Stimulated activated CD4-positive, alpha-beta T cell treated with anti-CD3 and anti-CD28 coated beads, Interleukin-15, amount 100 ng/mL, for 1 hour (primary cell): ENCODE measurements at places on chromosomes 3 and 15.

DNA sequence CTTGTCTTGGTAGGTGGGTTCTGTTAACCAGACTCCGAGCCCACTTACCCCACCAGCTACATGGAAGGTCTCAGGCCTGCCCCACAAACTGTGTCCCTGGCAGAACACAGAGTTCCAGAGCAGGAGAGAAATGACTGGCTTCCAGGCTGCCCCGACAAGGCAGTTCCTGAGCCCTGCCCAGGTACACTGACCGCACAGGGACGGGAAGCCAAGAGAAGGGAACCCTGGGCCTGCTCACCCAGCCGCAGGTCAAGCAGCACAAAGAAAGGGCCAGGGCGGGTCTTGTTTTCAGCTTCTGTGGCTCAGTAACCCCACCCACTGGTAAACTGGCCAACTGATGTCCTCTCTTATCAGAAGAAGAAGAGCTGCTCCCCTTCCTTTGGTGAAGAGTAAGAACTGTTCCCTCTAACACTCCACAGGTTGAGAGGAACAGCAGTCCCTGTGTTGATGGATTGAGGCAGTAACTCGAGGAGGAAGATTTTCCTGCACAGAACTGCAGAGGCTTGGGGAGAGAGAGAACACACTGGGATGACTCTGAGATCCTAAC lies 68.4 kb downstream of the CRTC3 start:
- DNase-seq: no peak

DNA sequence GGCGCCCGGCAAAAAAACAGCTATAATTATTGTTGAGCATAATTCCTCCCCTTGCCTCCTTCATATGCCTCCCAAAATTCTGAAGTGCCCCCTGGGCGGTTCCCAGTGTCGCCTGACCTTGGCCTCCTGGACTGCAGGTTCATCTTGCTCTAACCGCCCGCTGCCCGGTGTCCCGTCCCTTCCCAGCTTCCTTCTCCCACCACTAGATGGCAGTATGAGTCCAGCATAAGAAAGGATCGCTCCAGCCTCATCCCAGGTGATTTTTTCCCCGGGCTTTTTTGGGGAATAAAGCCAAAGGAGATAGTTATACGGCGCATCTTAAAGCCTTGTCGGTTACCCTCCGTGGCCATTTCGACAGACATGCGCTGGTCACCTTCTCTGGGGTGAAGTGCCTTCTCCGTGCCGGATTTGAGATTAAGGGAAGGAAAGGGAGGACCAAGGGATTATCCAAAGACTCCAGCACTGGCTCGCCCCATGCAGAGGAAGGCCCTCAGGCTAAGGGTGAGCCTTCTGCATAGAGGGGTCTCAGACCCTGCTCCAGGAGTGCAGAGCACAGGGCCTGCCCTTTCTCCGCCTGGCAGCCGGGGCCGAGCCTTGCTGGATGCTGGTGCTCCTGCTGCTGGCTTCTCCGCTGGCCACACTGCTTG lies 45.8 kb upstream of the TRA2B start:
- DNase-seq: peak; percentile 16

GRCh38 chr15:87682527-87682926 lies 574.0 kb downstream of the NTRK3 start:
- DNase-seq: no peak

DNA sequence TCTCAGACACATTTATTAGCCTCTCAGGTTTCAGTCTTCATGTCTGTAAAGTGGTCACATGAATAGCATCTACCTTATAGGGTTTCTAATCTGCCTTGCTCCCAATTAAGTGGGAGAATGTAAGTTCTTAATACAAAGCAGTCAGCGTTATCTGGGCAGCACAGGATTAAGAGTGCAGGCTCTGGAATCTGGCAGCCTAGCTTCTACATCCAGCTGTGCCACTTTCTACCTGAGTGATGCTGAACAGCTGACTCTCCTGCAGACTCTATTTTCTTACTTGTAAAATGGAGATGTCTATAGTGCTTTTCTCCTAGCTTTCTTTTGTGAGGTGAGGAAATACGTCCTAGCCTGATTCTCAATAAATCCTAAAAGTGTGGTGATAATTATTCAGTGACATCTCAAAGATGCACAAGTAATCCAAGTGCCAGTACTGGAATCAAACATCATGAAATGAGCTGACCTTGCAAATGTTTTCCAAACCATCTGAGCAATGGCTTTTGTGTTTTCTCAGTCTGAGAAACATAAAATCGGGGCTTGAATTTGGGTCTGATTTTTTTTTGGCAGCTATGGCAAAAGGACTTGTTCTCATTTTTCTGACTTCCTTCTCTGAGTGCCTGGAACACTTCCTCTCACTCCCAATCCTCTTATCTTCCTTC lies 232.2 kb upstream of the FEZF2 start:
- no peak for DNase-seq

GRCh38 chr15:91572110-91572509 lies 281.4 kb upstream of the SLCO3A1 start:
- no peak for DNase-seq

DNA sequence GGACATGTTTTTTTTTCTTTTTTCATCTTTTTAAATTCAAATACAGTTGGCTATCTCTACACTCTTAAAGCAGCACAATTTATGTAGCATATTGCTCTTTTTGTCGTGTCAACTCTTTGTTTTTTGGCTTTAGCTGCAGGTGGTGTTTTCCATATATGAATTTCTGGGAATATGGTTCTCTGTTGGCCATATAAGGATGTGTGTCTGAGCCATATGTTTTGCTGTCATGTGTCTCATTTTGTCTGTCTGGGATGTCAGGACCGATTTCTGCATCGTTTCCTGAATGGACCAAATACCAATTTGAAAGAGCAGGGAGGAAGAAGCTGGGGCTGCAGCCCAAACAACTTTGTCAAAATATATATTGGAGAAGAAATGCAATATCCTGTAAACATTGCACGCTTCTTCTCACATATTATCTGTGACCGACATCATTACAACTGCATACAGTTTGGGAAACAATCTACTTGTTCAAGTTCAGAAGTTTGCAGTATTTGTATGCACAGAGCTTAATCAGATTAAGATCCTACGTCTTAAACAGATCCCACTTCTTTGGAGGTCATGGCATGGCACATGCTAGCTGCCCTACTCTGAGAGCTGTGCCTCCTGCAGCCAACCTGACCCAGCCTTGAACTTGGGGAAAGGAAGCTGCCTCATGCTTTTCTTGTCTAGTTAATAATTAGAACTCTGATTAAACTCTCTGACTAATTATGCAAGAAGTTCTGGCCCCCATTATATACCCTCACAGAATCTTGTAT lies 4.0 kb upstream of the SATB1 start:
- DNase-seq: no peak

DNA sequence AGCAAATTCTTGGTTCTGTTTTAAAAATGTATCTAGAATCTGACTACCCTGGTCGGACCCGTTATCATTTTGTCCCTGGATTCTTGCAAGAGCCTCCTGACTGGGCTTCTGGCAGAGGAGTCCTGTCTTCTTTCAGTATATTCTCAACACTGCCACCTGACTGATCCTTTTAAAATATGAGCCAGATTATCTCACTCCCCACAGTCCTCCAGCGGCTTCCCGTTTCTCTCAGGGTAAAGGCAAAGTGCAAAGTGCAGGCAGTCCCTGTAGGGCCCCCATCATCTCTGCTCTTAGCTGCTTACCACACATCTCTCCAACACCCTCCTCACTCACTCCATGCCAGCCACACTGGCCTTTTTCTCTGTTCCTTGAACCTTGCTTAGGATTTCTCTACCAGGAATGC lies 28.4 kb downstream of the CRTC3 start:
- DNase-seq: no peak

GRCh38 chr3:174168538-174169254 lies 690.4 kb upstream of the NAALADL2 start:
- no peak for DNase-seq

GRCh38 chr15:26372706-26373105 lies 400.2 kb downstream of the GABRB3 start:
- DNase-seq: no peak

GRCh38 chr15:52622791-52623190 lies 54.0 kb upstream of the ARPP19 start:
- no peak for DNase-seq

- no peak for DNase-seq
Observed at GRCh38 chr15:66132251-66132816, 121.2 kb downstream of the MEGF11 start.

DNA sequence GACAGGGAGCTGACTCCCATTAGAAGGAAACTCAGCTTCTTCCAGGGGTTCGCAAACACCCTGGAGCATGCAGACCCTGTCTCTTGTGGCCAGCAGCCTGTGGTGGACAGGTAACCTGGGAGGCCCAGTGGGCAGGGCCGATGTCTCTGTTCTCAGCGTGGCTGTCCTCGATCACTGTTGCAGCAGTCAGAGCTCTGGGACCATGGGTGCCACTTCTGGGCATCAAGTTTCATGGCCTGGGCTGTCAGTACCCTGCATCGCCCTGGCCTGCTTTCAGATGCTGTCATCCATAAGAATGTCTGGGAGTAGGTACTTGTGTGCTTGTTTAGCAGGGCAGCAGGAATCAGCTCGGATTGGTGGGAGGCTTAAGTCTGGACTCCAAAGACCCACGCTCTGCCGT lies 54.4 kb downstream of the SLC6A6 start:
- no peak for DNase-seq
